Activated T-helper 1 cell treated with Interleukin-2 at 50 U/mL for 16 hours (primary cell): ENCODE measurements at places on chromosomes 6 and 20.
A peak's percentile ranks its signal among the peaks of the same experiment; 100 is the strongest.

DNA sequence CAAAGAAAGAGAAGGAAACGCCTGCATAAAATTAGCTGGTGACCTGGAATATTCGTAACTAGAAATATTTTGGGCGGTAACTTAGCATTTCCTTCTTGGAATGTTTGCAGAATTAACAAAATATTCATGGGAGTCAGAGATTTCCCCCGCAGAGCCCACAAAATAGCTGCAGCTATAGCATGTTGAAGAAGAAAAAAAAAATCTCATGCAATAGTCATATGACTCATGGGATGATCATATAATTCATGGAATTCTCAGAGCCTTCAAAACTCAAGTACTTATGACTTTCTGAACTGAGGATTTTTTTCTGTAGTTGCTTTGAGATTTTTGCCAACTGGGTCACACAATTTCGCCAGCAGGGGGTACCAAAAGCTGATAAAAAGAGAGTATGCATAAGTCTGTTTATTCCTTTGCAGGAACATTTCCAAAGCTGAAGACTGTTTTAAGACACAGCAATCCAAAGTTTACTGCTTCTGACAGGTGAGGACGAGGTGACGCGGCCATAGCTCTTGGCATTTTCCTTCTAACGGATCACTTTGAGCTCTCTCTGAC, 586.0 kb upstream of the CHD6 start:
- no peak for DNase-seq

DNA sequence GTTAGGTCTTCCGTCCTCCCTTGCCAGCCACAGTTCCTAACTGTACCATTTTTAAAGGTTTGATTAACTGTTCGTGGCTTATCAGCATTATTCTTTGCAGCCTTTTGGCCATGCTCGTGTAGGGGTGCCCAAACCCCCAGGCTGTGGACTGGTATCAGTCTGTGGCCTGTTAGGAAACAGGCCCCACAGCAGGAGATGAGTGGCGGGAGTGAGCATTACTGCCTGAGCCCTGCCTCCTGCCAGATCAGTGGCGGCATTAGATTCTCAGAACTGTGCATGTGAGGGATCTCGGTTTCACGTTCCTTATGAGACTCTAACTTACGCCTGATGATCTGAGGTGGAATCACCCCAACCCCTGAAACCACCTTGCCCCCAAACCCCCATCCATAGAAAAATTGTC, 79.3 kb downstream of the TBC1D7 start:
- no peak for DNase-seq

DNA sequence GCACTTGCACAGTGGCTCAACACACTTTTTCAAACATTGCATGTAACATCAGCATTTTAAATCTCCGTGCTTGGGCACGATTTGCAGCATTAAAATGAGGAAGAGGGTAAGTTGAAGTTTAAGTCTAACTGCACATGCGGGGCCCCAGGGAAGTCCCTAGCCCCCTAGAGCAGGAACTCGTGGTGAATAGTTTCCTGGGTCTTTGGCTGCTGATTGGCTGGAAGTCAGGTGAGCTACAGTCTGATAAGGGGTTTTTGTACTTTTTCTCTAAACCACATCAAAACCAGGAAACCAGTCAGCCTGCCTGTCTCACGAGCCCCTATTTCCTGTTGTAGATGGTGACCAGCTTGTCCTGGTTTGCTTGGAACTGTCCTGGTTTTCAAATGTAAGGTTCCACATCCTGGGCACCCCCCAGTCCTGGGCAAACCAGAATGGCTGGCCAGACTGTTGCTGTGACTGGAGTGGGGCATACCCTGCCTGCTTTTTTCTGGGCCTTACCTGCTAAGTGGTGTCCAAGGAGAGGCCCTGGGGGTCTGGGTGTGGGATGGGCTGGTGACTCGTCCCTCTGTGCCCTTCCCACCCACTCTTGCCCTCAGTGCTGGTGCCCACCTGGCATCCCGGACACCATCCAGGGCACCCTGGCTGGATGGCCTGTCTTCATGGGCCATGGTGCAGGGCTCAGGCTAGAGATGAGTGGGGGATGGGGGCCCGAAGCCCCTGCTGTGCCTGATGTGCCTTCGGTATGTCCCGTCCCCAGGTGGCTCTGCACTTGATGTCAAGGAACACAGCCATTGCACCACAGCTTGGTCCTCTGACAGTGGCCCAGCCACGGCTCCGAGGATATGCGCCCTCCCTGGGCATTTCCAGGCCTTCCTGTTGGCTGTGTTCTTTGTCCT, 31.8 kb downstream of the SUN5 start:
- peak; percentile 66 for DNase-seq

- no peak for DNase-seq
Observed at GRCh38 chr6:27791182-27791943, 120.8 kb downstream of the OR2B2 start.

GRCh38 chr20:7231303-7231702, 463.8 kb downstream of the BMP2 start:
- DNase-seq: no peak

DNA sequence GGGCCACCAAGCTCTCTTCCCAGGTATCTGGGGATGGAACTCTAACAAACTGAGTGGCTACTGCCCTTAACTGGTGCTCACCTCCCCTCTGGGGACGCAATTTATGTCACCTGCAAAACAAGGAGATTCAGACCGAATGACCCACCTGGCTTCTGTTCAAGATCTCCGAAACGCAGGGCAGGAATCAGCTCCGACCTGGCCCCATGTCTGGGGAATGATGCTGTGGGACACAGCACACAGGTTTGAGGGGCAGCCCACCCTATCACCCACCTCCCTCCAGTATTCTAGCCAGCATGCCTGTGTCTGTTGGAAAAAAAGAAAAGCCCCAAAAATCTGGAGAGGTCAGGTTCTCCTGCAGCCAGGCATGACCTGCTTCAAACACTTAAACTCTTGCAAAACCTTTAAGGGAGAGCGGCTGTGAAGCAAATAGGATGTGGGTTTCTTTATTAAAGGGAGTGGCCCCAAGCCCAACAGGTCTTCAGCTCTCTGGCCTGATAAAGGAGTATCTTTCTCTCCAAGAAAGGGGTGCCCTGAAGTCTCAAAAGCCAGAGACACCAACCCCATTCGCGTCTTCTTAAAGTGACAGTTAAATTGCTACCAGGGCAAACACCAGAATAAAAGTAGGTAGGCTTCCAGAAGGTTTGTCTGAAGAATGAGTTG, 6.4 kb downstream of the PREX1 start:
- no peak for DNase-seq

DNA sequence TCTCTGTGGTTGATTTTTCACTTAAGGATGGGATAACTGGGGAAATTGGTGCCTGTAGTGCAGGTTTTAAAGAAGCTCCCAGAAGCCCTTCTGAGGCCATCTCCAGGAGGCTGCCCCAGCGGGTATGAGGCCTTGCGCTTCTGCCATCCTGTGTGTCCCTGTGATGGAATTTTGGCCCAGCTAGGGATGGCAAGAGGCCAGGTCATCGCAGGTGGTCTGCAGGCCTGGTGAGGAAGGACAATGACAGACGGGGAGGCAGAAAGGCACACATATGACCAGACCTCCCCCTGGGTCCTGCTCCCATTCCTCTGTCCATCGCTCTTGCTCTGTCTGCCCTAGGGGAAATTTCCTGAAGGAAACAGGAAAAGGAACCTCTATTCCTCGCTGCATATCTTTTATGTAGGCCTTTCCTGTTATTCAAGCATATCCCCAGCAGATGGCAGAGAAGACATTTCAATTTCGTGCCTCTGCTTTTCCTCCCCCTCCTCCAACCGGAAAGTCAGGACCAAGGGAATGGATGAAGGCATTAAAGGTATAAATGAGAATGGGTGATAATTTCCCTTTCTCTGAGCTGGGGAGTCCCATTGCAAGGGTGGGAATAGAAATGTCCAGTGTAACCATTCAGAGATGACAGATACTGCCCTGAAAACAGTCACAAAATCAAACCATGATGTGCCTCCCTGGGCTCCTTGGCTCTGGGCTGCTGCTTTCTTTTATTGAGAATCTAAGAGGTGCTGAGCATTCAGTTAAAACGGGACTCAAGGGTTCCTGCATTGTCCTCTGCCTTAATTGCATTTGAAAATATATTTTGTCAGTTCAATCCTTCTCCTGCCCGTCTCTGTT, 17.6 kb upstream of the HLA-F start:
- DNase-seq: no peak

DNA sequence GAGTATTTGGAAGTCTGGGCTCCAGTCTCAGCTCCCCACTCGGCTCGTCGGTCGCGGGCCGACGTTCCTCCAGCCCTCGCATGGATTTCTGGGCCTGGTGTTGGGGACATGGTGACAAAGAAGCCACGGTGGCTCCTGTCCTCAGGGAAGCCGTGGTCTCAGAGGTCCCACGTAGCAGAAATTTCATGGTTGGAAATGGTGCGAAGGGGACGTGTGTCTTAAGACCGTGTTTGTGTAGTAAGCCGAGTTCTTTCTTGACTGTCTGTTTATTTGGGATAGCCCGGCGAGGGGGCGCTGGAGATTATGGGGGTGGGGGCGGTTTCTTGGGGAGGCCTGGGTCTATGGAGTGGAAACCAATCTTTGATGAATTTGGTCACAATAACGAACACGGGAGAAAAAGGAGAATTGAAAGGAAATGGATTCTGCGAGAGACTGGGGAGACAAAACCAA, 23.5 kb upstream of the MAP3K7 start:
- DNase-seq: no peak

- no peak for DNase-seq
Observed at GRCh38 chr20:11083841-11084240, 410.0 kb upstream of the JAG1 start.

DNA sequence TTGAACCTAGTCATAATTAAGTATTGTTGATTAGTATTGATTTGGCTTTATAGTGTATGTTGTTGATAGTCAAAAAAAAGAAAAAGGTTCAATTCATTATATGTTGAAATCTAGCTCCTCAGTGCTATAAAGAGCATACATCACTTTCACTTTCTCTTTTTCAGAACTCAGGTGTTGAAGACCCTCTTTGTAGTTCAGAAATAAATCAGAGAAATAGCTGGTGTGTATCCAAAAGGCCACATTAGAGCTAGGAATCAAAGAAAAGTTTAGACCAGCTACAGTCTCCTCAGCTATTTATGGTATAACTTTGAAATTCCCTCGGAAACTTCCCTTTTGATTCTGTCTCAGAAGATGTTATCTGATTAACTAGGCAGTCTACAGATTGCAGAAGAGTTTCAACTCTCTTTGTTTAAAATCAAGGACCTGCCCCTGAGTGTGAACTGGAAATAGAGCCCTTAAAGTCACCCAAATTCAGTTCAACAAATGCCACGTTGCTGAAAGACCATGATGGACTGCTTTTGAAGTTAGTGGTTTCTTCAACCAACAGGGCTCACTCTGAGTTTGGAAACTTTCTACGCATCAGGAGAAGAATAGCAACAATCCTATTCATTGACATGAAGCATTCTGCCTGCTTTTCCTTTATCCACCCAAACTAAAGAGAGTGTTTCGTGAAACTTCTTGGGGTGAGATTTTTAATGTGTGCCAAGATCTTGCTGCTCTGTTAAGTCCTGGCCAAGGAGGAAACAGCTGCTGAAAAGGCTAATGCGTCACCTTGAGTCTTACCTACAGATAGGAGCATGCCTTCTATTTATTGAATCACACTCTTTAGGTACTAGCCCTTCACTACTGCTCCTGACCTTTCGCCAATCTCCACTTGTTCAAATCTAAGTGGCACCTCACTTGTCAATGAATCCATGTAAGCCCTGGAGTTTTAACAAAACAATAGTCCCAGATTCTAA, 111.7 kb downstream of the TNFRSF21 start:
- DNase-seq: no peak

GRCh38 chr6:55957961-55958422, 82.6 kb upstream of the BMP5 start:
- DNase-seq: no peak

- DNase-seq: no peak
Observed at GRCh38 chr6:42394151-42394550, 57.6 kb downstream of the TRERF1 start.

- DNase-seq: no peak
Observed at GRCh38 chr6:15623276-15624116, 39.3 kb downstream of the DTNBP1 start.

DNA sequence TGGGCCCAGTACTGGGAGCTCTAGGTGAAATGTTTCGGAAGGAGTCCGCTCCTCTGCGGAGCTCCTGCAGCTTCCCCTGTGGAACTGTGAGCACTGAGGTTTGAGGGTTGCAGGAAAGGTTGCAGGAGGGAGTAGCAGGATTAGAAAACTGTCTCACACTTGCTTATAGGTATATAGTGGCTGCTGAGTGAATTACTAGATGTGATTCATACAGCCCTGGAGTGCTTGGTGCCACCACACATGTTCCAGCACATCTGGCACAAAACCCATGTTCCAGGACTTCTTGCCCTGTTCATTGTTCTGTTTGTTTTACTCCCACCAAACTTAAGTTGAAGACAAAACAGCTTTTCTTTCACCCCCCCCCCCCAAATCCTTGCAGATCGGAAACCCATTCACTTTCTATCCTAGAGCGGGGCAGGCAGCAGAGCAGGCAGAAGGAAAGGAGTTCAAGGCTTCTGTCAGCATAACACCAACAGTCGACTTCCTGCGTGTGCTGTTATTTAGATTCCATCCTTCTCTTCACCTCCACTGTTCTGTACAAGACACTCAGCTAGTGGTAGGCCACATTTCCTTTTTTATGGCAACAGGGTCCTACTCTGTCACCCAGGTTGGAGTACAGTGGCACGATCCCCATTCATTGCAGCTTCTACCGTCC, 669 bp upstream of the PEX6 start:
- DNase-seq: no peak

DNA sequence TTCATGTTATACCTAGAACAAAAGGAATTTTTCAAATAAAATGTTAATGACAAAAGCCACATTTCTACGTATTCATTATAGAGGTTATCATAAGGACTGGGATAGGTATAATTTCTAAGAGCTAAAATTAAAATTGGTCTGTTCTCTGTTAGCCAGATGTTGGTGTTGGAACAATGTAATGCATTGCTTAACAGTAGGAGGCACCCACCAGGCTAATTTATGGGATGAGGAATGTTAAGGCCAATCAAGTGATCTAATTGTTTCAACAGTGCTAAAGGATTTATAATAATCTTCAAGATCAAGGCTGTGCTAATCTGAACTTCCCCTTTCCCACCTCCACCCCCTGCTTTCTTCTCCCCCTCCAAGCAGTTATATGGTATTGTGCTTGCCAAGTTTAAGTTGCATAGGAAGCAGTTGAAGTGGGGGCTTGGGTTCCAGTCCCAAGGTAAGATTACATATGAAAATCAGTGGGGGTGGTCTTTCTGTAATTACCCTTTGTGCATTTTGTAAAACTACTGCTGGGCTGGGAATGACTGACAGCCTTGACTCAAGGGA, 89.2 kb upstream of the BACH2 start:
- DNase-seq: no peak

GRCh38 chr6:27145731-27146455, 101.6 kb upstream of the PRSS16 start:
- peak; percentile 52 for DNase-seq

GRCh38 chr6:12032783-12033573, 20.9 kb downstream of the HIVEP1 start:
- no peak for DNase-seq

- no peak for DNase-seq
Observed at GRCh38 chr20:50540620-50541605, 30.7 kb downstream of the PTPN1 start.

- no peak for DNase-seq
Observed at GRCh38 chr6:90895299-90896074, 308.6 kb upstream of the MAP3K7 start.
